GM12892 (cell line): ENCODE measurements at places on chromosomes 5 and 9.

DNA sequence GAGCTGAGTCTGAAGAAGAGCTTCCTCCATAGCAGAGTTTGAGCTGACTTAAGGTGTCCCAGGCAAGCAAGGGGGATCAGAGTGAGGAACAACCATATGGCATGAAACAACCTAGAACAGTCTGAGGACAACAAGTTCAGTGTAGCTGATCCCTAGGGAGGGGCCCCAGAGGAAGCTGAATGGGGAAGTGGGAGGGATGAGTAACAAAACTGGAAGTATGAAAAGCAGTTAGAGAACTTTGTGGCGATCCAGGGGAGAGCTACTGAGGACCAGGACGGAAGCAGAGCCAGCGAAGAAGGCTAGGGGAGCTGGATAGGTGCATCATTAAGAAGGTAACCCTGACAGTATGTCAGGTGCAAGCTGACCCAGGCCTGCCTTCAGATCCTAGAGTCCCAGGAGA, 580.8 kb downstream of the BNC2 start:
- no peak for DNase-seq

DNA sequence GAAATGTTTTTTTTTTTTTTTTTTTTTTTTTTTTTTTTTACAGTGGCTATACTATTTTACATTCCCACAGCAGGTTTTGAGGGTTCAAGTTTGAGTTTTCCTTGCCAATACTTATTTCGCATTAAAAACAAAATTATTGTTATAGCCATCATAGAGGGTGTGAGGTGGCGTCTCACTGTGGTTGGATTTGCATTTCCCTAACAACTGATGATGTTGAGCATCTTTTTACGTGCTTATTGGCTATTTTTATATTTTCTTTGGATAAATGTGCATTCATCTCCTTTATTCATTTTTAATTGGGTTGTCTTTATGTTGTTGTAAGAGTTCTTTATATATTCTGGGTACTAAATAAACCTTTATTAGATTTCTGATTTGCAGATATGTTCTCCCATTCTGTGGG, 18.9 kb upstream of the UBLCP1 start:
- no peak for DNase-seq

GRCh38 chr9:92947268-92948037, at the start of gene FGD3:
Gene FGD3, plus strand, starts transcription at chr9:92947523. Its CDS starts 28,734 bp downstream, at chr9:92976257.
- DNase-seq = no peak

GRCh38 chr5:148740079-148740858, 85.9 kb upstream of the HTR4 start:
- DNase-seq = no peak

DNA sequence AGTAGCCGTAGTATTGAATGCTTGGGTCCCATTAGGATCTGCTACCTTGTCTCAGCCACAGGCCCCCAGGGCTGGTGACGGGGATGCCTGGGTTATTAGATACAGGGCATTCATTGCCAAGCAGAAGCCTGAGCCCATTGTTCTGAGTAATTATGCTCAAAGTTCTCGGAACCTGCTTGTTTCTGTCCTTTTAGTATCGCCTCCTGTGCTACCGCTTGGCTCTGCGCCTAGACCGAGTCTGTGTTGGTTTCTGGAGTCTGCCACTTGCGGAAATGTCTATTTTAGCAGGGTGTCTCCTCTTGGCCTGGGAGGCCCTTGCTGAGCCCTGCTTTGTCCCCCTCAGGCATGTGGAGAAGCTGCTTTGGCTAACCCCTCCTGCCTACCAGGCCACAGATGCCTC, 506.1 kb downstream of the BNC2 start:
- DNase-seq = no peak

DNA sequence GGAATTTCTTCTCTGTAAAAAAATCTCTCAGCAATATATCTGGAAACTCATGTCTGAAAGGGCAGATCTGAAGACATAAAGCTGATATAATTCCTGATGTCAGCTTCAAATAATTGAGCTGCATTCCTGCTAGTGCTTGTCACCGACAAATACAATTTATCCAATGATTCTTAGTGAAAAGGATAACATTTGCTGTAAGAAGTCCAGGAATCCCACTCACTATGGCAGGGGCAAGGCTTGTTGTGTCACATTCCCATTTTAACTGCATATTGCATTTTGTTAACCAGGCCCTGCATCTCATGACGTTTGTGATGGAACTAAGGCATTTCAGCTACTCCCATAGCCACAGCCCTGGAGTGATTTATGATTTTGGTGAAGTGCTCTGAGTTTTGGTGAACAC, 160.1 kb upstream of the DAB2 start:
- no peak for DNase-seq

- DNase-seq = no peak
Measured at GRCh38 chr5:140018096-140018481, 25.0 kb downstream of the NRG2 start.
